ENCODE measurements at places on chromosomes 7 and 10. TPM values are rescaled to one million over a fixed set of nuclear protein-coding genes. Genes with fewer than 3 reads are reported as not detected.

NEUROG3 gene
- total RNA-seq, result not detected

GRCh38 chr10:33565231-33565630 lies 230.8 kb upstream of the NRP1 start:
- DNase-seq, result no peak

GRCh38 chr10:19325581-19325980 lies 277.0 kb downstream of the MALRD1 start:
- no peak for DNase-seq

GRCh38 chr10:66931340-66931948 lies 5.6 kb downstream of the LRRTM3 start:
- no peak for DNase-seq
